ENCODE measurements at places on chromosomes 6 and 20.

DNA sequence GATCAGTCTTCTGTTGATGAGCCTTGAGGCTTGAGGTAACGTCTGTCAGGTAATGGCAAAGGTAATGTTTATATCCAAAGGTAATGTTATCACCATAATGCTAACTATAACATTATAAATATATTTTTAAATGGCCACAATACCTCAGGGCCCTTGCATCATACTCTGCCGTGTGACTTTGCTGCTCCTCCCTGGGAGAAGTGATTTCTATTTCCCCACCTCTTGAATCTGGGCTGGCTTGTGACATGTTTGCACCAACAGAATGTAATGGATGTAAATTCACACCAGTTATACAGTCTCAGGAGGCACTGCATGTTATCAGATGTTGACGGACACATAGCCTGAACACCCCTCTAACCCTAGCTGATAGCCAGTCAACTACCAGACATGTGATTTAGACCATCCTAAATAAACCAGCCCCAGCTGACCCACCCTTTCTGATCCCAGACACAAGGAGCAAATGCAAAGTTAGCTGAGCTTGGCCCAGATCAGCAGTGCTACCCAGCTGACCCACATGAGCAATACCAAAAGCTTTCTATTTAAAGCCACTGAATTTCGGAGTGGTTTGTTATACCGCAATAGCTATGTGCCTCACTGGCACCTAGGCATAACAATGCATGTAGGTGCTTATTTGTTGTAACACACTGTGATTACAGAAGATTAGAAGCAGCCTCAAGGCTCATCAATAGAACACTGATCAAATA lies 93.8 kb upstream of the SIRPA start:
- DNase-seq = no peak

GRCh38 chr20:50873585-50873984 lies 57.7 kb downstream of the ADNP start:
- no peak for DNase-seq

DNA sequence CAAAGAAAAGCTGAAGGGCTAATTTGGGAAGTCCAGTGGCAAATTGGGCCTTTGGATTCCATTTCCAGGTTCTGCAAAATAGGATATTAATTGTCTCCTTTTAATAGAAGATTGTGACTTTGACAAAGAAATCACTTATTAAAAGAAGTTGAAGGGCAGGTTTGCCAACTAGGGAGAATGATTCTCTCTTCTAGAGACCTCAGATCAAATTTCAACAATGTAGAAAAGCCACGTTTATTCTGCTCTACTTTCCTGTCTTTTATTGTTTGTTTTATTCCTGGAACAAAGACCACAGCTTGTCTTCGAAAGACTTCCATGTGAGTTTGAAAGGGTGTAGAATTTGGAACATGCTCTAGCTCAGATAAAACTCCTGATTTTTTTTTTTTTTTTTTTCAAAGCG lies 65.5 kb upstream of the PRL start:
- no peak for DNase-seq

- no peak for DNase-seq
Measured at GRCh38 chr6:83462524-83462923, 31.7 kb upstream of the ME1 start.
